Fibroblast of skin of right quadriceps (primary cell): ENCODE measurements at places on chromosomes 3 and 15.

- no peak for DNase-seq
Observed at GRCh38 chr3:123027292-123028232, at the start of gene SEMA5B. TSS of gene SEMA5B (minus strand) at chr3:123027763. CDS start at chr3:122961263, 66,500 bp downstream.

DNA sequence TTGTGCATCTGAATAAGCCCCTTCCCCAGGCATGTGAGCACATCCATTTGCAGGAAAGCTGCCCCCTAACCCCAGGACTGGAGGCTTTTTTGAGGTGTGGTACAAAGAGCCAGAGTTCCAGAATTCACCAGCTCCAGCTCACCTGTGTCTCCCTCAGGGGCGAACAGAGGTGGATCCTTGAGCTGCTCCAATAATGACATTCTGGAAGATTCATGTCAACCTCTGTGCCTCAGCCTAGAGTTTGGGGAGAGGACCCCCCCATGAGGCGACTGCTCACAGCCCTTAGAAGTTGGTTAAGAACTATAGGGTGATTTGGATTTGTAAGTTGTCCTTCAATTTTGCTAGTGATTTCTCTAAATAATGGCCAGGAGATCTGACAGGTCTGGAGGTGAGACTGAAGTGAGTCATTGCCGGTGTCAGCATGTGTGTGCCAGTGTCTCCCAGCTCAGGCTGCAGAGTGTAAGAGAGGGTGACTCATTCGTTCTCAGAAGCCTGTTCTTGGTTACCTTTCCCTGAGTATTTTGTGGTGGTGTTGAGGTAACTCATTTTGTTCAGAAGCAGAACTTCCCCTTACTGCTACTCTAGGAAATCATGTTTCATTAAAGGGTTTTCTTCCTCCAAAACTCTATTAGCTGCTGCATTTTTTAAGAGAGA lies 136.9 kb upstream of the TOPAZ1 start:
- DNase-seq = peak; percentile 36

DNA sequence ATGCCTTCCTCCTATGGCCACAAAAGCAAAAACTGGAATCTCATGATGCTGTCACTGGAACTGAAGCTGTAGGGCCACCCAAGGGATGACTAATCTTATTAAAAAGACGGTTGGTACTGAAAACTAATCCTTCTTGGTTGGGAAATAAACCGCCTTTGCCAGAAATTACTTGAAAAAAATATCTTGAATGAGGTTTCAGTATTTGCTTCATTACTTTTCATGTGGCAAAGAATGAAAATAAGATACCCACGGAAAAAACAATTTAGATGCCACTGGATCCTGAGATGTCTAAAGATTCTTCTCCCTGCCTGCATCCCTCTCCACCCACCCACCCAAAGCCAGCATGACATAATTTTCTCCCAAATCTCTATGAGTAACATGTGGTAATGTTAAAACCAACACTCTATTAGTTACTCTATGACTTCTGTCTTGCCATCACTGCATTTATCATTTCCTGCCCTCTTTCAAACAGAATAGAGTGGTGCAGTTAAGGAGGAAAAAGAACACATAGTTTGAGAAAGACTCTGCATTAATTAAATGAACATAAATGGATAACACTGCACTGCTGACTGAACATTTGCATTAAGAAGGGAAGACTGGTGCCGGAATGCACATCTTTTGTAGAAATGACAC lies 111.8 kb upstream of the DPH6 start:
- DNase-seq = peak; percentile 71

GRCh38 chr15:67794832-67795574 lies 30.3 kb upstream of the SKOR1 start:
- no peak for DNase-seq

DNA sequence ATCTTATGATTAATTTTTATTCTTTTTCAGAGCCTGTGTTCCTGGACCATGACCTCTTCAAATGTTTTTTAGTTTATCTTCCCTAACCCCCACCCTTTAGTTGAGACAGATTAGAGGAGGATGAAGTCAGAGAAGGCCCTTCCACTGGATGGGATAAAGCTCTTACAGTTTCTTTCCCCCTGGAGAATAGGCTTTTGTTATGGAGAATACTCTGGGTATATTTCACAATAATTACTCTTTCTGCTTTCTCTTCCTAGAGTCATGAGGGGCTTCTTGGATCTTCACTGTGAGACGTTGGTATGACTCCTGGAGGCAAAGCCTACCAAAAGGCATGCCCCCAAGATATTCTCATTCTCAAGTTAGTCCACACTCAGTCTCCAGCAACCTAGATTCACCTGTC lies 144.4 kb upstream of the THRB start:
- no peak for DNase-seq

DNA sequence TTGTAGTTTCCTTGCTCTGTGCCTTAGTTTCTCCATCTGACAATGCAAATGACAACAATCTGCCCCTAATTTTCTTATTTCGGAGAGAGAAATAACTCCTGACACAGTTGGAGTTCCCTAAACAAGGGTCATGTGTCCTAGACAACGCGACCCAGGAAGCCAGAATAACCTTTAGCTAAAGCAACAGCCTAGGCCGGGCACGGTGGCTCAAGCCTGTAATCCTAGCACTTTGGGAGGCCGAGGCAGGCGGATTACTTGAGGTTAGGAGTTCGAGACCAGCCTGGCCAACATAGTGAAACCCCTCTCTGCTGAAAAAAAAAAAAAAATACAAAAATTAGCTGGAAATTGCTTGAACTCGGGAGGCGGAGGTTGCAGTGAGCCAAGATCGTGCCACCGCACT lies 49.9 kb downstream of the MCF2L2 start:
- no peak for DNase-seq
